Stimulated activated CD8-positive, alpha-beta memory T cell treated with anti-CD3 and anti-CD28 coated beads, Interleukin-15, amount 100 ng/mL, for 4 hours (primary cell): ENCODE measurements at places on chromosomes 2 and 18.

GRCh38 chr2:219218217-219218731, 484 bp downstream of the ABCB6 start:
- DNase-seq = no peak

GRCh38 chr2:96105152-96105915, 11.0 kb downstream of the ADRA2B start:
- DNase-seq = no peak

- no peak for DNase-seq
Measured at GRCh38 chr2:181787310-181788048, 104.1 kb upstream of the ITPRID2 start.

DNA sequence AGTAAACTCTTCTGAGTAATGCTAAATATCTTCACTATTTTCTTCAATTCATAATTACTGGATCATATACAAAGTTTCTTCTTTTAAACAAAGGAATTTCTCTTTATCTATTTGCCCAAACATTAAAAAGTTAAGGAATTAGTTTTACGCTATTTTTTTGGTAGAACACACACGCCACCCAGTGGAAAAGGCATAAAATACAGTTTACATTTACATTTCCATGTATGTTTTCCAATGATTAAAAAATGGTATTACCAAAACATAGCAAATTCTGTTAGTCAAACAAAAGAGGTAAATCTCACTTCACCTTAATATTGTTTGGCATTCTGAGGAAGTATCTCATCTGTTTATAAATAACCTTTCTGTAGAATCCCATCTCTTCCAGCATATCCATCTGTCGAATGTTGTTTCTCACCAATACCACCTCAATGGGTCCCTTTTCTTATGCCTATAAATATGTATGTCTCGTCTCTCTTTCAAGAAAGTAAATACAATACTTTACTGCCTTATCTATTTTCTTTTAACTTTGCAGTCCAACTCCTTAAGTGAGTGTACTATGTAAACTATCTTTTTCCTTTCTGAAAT, 7.2 kb downstream of the BOLL start:
- no peak for DNase-seq

DNA sequence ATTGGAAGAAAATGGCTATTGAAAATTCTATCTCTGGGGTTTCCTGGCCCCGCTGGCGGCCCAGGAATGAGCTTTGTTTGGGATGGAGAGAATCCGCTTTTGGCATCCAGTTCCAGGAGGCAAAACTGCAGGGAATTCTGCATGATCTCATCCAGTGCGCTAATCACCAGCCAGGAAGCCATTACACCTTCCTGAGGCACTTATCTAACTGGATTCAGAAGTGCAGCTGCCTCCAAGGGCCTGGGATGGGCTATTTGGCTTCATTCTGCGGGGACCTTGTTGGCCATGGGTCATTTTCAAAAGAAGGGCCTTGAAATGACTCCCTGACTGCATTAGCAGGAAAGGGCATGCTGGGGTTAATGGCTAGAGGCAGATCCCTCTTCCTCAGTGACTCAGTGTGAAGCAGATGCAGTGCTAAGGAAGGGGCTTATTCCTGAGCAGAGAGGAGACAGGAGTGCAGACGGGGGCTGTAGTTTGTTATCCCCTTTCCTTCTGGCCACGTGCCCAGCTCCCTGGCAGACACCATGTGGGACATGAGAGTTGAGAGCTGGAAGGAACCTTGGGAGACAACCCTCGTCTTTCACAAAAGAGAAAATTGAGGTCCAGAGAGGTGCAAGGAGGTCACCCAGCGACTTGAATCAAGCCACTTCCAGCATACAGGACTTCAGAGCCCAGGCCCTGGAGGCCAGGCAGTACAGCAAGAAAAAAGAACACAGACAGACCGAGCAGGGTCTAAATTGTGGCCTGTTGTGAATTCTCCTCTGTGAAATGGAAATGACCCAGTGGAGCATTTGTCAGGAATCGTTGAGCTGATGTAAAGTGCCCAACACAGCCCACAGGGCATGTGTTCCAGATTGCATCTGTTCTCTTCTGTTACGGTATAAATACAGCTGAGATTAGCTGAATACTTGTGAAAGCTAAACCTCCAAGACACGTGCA, 161.8 kb downstream of the PRKCE start:
- DNase-seq = no peak

DNA sequence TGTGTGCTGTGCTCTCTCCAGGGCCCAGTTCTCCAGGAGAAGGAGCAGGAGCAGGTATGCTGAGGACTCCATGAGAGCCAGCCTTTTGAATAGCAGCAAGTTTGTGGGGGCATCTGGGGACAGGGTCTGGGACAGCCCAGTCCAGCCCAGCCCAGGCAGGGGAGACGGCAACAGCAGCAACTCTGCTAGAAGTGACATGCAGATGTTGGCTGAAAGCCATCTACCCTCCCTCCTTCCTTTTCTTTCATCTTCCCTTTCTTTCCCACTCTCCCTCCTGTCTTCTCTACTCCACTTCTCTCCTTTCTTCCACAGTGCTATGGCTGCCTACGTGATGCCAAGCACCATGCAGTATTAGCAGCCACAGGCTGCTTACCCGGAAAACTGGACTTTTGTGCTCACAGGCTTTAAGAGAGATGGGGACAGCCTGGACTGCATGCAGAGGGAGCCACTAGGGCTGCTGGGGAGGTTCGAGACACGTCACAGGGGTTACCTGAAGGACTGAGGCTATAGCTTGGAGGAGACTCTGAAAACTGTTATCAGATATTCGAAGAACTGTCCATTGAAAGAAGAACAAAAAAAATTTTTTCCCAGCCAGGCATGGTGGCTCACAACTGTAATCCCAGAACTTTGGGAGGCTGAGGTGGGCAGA, 23.8 kb upstream of the YWHAQ start:
- no peak for DNase-seq

- no peak for DNase-seq
Measured at GRCh38 chr18:37138456-37138855, 309.5 kb downstream of the KIAA1328 start.

DNA sequence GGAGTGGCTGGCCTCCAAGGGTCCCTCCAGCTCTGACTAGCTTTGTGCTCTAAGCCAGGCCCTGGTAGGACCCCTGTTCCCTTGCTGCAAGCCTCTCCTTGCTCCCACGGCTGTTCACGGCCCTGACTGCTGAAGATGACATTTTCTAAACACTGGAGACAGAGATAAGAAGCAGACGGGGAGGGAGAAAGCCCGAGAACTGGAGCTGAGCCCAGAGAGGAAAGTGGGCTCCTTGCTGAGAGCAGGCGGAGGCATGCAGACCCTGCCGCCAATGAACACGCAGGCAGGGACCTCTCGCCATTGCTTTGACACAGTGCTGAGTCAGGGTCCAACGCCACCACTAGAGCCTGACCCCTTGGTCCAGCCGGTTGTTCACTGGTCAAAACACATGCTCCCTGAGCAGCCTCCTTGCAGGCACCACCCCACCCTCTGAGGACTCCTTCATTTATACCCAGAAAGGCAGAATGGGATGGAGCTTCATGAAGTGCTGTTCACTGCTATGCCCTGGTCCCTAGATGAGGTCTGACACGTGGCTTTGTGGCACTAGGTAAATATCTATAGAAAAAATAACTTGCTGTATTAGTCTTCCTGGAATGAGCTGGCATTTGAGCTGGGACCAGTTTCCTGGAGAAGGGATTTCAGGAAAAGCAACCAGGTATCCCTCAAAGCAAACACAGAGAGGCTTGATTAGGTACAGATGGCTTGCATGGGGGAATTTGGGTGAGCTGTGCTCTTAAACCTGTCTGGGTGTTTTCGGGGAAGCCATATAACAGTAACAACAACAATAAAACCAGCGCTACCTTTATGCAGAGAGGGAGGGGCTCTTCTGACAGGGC, 65.7 kb downstream of the MCFD2 start:
- no peak for DNase-seq

- DNase-seq = no peak
Measured at GRCh38 chr2:12506846-12507245, 209.9 kb upstream of the TRIB2 start.

DNA sequence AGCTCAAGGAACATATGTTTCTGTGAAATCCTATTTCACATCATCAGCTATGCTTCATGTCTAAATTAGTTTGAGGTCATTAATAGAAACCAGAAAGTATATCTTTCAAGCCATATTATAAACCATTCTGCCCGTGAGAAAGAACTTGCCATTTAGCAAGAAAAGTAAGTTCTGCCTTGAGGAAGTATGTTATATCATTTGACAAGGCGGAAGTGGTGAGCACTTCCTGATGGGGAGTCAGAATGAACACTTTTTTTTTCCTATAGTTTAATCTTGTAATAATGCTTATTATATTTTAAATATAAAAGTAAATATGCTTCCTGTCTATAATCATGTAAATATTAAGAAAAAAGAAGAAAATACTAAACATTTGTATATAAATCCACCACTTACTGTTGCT, 39.3 kb upstream of the NRXN1 start:
- no peak for DNase-seq

- DNase-seq = no peak
Measured at GRCh38 chr2:207921606-207922005, 103.7 kb downstream of the PLEKHM3 start.

GRCh38 chr18:49617865-49618264, 56.0 kb downstream of the LIPG start:
- DNase-seq = no peak

GRCh38 chr2:174984561-174984960, 20.6 kb downstream of the CHN1 start:
- no peak for DNase-seq

GRCh38 chr2:3302751-3303582, 74.7 kb downstream of the EIPR1 start:
- DNase-seq = no peak

- no peak for DNase-seq
Measured at GRCh38 chr2:127187081-127187775, 32.9 kb downstream of the CYP27C1 start.

- DNase-seq = no peak
Measured at GRCh38 chr2:199740111-199740428, 110.9 kb downstream of the FTCDNL1 start.

DNA sequence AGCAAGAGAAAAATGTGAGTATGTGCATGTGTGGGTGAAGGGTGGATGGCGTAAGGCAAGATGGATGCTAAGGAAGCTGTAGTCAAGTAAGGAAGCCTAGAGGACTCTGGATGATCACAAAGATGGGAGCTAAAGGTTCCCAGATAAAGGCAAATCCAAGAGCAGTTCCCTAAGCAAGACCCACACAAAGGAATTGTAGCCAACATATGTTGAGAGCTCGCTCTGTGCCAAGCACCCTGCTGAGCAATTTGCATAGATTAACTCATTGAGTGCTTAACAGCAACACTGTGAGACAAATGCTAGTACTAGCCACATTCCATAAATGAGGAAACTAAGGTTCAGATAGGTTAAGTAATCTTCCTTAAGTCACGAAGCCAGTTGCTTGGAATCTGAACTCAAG, 132.6 kb downstream of the C1D start:
- DNase-seq = no peak

- DNase-seq = no peak
Measured at GRCh38 chr18:10365901-10366300, 88.5 kb upstream of the APCDD1 start.

- no peak for DNase-seq
Measured at GRCh38 chr2:45986509-45986908, 310.7 kb upstream of the EPAS1 start.

DNA sequence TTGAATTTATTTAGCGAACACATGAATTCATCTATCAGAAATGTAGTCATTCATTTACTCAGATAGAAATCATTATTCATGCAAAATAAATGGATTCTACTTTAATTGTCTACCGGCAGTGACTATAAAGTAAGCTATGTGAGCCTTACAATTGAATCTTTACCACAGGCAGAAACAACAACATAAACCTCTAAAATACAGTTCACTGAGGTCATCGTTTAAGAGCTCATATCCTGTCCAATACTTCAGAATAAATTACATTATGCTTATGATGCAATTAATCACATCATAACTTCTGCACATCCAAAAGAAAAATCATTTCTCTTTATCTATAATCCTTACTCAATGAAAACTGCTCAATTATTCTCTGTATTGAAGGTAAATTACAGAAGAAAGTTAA, 244.7 kb downstream of the HNMT start:
- DNase-seq = no peak

DNA sequence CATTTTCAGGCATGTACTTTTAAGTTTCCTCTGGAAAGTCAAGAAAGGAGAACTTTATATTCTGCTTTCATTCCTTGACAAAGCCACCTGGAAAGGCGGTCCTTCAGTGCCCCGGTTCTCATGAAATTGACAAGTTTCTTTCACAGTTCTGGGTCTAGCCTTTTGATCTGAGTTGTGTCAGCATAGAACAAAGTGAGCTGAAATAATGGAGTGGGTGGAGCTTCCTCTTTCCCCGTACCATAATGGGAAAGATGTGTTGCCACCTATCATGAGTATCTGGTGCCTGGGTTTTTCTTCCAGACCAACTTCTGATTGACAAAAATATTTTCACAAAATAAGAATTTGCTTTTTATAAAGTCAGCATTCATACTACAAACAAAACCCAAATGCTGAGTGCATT, 49.3 kb downstream of the PTRHD1 start:
- no peak for DNase-seq

DNA sequence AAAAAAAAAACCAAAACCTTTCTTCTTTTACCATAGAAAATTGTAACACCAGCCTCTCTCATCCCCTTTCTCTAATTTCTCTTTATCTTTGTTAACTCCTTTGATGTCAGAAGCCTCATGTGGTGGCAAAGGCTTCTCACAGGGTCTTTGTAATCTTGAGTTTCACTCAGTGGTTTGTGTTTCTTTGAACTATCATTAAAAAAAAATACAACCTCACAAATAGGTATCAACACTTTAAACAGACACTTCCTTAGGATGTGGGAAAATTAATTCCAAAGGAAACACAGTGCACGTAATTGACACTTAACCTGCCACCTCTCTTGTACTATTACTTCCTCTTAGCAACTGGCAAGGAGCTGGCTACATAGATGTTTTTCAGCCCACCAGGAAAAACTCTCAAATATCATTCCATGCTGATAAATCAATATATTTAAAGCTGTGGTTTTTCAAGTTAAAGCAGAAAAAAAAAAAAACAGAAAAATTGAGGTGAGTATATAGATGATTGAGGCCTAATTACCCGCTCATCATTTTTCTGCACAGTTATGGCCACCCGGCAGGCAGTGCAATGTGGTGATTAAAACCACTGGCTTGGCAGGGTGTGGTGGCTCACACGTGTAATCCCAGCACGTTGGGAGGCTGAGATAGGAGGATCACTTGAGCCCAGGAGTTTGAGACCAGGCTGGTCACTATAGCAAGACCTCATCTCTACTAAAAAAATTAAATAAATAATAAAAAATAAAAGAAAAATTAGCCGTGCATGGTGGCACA, 193.5 kb downstream of the MYO3B start:
- DNase-seq = no peak

- no peak for DNase-seq
Measured at GRCh38 chr2:152051436-152051835, 47.4 kb downstream of the CACNB4 start.
